Pulmonary artery endothelial cell (primary cell): ENCODE measurements at places on chromosomes 5 and 9.

DNA sequence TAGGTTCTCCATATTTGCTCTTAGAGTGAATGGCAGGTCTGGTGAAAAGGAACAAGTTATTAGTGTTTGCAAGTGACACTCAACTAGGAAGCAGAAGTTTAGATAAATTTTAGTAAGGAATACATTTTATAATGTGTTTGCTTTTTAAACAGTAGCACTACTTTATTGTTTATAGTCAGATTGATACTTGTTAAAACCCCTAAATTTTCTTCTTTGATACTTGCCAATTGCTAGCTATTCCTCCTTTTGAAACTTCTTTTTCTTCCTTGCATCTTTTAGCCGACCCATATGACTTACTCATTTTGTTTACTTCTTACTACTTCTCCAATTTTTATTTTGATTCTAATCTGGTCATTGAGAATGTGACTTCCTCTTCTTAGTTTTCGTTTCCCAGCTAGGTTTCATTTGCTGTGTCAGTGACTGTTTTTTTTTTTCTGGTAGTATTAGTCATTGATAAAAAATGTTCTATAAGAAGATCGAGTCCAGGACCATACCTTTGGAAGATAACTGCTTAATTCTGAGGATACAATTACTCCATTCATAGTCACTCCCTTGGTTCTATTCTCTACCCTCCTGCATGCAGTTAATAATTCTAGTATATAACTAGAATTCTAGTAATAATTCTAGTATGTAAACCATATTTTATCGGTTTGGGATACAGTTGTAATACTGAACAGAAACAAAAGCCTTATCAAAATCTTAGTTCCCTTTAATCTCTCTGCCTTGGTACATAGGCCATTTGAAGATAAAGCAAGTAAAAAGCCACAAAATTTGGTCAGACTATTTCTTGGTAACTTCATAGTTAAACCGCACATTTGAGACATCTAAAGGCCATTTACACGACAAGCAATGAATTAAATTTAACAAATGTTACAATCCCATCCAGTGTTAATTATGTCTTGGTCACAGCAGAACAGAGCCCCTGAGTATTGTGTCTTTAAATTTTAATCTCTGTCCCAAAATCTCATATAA lies 2.8 kb upstream of the RICTOR start:
- DNase-seq: no peak

GRCh38 chr5:141647242-141647641 lies 4.0 kb downstream of the FCHSD1 start:
- DNase-seq: no peak

DNA sequence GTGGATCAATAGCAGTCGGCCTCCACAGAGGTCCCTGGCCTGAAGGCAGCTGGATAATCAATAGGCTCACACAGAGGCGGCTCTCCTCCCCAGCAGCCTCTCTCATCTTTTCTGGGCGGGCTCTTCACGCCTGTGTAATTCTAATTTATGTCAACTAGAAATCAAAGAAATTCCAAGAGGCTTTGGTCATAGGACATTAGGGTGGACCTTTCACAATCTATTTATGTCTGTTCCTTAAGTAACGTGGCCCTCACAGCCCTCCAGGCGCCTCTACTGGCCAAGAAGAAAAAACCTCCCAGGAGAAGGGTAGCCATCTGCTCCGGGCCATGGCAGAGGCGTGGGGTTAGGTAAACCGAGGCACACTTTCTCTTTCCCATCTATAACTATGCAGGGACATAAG lies 205.1 kb upstream of the EFNA5 start:
- no peak for DNase-seq

- DNase-seq: peak; percentile 83
Measured at GRCh38 chr5:142939884-142940283, 169.7 kb downstream of the ARHGAP26 start.

DNA sequence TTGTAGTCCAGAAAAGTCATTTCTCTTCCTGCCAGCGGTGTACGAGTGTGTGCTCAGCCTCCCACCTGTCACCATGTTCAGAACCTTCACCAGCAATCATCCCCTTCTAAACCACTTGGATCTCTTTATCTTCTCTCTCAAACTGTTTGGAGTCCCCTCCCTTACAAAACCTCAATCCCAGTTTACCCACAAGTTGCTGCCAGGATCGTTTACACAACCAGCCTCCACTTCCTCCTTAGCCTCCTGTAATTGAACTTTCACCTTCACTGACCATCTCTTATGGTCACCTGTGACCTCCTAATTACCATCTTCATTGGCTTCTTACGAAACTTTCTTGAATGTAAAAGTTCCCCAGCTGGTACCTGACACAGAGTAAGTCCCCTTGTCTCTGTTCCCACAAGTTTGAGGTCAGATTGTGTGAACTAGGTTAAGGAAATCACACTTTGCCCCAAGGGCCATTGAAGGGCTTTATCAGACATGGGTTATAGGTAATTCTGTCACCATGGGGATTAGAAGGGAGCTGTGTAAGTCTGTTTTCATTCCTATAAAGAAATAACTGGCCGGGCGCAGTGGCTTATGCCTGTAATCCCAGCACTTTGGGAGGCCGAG lies 20.0 kb downstream of the RNF44 start:
- no peak for DNase-seq
